ENCODE measurements at places on chromosomes 11 and 22. TPM values are rescaled to one million over a fixed set of nuclear protein-coding genes. Genes with fewer than 3 reads are reported as not detected.

Gene OR10V1
- not detected for total RNA-seq

Gene PRRG4
- 22.9 TPM for total RNA-seq

Gene RAB38
- 3.2 TPM for total RNA-seq

Gene VSIG2
- total RNA-seq, result 2.0 TPM

Gene MIAT
- total RNA-seq, result 2.7 TPM

Gene IFTAP
- total RNA-seq, result 21.0 TPM

Gene OR52H1
- 0.89 TPM for total RNA-seq

Gene MSANTD4
- 18.3 TPM for total RNA-seq

Gene SLN
- total RNA-seq, result not detected

Gene PGA5
- total RNA-seq, result not detected

DNA sequence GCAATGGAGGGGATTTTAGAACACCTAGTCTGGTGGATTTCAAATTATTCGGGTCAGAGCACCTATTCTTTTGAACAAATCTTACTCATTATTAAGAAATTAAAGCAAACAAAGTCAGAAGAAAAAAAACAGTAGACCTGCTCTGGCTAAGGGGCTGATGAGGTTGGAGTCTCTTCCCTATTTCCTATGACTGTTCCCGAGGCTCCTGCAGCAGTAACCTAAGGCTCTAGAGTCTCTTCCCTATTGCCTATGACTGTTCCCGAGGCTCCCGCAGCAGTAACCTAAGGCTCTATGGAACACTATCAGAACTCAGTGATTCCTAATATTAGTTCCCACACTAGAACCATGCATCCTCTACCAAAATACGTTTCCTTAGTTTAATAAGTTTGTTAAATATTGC is 607.9 kb downstream of the NTM start:
- no peak for DNase-seq

- no peak for DNase-seq
Measured at GRCh38 chr11:46618837-46619236, 1.5 kb downstream of the ATG13 start.

DNA sequence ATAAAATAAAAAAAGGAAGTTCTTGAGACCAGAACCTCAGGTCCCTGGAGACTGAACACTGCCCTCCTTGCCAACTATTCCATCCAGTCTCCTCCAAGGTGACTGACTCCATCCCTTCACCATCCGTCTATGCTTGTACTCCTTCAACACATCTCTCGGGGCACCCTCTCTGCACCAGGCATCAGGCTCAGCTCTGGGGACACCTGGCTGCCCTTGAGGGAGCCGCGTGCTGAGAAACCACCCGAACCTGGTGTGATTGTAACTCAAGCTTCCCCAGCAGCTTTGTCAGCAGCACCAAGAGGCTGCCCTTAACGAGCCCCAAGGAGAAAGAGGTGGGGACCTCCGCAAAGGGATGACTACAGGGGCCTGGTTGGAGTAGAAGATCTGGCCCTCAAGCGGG is 1.7 kb downstream of the PTPN5 start:
- DNase-seq, result no peak

DNA sequence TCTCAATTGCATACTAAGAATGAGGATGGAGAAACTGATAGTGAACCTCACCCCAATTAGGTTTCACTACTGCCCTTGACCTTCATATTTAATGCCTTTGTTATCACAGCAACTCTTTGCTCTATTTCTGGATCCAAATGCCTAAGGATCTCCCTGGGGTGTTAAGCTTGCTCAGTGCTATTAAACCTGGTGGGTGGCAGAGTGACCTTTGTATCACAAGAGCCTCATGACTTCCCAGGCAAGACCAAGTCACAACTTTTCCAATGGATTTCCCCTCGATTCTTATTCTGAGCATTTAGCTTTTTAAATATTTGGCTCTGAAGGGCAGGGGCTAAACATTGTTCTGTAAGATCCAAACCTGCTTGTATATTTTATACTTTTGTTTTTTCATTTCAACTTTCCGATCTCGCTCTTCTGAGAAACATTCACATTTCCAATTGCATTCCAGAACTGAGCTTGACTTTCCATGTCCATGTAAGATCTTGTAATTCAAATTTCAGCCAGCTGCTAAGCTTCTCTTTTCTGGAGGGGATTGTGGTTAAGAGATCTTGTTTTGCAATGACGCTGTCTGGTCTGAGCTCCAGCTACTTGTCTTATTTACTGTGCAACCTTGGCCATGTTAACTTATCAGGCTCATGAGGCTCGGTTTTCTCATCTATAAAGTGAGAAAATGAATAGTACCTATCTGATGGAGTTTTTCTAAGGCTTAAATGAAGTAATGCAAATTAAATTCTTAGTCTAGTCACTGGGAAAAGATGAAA is 6.4 kb upstream of the EHF start:
- DNase-seq, result no peak

GRCh38 chr11:45354976-45355705 is 69.0 kb upstream of the SYT13 start:
- peak; percentile 94 for DNase-seq

DNA sequence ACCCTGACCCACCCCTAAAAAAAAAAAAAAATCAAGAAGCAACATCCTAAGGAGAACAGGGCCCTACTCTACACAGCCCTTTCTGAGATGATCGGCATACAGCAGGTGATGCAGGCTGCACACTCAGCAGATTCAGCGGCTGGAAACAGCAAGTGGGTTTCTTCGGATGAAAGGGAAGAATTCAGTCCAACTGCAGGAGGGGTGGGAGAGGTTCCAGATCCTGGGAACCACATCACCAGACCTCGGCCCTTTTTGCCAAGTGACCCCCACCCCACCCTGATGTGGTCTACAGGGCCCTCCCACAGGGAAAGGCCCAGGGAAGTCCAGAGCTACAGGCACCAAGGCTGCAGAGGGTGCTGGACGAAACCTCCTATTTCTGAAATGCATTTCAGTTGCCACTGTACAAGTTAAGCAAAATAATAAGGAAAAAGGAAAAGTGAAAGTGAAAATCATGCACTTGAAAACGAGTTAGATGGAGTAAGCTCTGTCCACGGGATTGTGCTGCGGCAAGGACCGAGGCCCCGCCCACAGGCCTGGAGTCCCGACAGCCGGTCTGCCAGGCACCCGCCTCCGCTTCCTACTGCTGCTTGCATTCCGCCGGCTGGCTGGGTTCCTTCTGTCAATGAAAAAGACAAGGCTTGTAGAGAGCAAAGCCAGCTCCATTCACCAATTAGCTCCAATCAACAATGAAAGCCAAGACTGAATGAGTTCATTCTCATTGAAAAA is 16.0 kb upstream of the PHLDA2 start:
- peak; percentile 94 for DNase-seq

DNA sequence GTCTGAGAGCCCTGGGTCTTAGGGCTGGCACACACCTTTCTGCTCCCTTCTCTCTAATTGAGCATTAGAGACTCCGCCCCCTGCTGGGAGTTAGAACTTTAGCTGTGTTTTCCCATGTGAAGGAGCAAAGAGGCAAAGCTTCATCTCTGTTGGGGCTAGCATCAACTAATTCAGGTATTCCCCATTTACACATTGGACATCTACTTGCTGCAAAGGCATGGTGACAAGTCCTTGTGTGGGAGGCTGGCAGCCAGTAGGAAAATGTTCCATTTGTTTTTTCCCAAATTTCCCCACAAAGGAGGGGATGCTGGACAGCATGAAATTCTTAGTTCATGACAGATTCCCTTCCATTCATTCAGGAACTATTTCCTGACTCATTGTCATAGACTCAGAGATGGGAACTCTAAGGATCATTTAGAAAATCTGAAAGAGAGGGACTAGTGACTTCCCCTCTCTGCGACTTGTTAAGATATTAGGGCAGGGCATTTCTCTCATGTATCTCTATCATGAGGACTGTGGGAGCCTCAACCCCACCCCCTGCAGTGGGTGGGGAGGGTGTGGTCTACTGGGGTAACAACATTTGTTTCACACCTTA is 3.6 kb downstream of the CD44 start:
- no peak for DNase-seq

DNA sequence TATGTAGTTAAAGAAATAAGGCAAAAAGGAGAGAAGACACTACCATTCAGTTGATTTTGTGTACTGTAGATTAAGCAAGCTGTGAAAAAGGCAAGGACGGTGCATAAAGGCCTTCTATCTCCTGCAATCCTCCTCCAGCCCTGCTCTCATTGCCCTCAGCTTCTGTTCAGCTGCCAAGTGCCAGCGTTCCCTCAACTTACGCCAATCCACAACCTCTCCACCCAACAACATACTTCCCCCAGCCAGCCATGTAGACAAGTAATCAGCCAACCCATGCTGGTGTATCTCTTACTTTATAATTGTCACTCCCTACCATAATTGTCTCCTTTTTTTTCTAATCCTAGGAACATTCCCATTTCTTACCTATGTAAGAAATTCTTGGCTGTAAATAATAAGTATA is 30.1 kb upstream of the ANO5 start:
- DNase-seq, result no peak

DNA sequence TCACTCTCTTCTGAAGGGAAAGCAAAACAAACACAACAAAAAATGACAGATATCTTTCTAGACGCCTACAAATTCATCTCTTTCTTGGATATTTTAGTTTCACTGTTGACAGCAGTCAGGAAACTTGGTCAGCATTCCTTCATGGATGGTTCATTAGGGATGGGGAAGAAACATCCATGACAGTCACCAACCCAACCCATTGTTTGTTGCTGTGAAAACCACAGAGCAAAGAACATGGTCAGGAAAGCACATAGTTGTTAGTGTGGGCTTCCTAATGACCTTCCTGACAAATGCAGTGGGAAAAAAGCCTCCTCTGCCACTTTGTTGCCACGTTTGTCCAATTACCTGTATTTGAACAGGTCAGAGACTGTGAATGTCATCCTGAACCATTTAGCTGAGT is 139.8 kb upstream of the SNX19 start:
- DNase-seq, result no peak

DNA sequence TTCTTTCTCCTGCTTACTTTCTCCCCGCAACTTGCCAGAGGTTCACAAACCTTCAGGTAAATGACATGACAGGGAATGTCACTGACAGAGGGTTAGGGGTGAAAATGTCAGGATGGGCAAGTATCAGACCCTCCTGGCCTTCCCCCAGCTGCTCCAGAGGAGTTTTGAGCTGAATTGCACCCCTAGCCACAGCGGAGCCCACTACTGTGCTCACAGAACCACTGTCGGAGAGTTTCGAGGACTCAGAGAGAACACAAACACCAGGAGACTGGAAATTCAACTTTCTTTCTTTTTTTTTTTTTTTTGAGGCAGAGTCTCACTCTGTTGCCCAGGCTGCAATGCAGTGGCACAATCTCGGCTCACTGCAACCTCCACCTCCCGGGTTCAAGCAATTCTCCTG is 21.5 kb upstream of the P2RY2 start:
- no peak for DNase-seq

- no peak for DNase-seq
Measured at GRCh38 chr22:47154621-47155081, 392.2 kb downstream of the TBC1D22A start.

DNA sequence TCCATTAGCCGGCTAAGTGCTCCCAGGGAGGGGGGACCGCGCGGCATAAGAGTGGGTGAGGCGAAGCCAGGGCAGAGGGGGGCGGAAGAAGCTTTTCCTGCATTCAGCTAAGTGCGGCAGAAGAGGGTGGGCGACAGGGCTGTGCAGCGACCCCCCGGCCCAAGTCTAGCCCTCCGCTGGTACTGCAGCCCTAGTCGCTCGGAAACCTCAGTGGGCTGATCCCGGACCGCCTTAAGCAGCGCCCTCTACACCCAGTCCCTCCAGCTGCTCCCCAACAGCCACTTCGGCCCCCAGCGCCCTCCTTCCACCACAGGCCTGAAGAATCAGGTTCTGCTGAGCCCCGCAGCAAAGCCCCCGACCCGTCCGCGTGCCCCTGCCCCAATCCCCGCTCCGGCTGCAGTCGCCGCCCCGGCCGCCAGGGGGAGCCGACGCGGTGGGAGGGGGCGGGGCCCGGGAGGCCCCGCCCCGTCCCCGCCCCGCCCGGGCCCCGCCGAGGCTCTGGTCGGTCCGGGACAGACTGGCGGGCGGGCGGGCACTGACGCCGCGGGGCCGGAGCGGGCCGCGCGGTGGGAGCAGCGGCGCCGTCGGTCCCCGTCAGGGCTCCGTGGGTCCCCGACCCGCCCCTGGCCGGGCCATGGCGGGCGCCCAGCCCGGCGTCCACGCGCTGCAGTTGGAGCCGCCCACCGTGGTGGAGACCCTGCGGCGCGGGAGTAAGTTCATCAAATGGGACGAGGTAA is at the start of gene PLCB3:
TSS of gene PLCB3 (plus strand) at position 515 of the 737 bp plus-strand sequence. CDS start at position 635, 120 bp downstream.
- DNase-seq, result peak; percentile 78

DNA sequence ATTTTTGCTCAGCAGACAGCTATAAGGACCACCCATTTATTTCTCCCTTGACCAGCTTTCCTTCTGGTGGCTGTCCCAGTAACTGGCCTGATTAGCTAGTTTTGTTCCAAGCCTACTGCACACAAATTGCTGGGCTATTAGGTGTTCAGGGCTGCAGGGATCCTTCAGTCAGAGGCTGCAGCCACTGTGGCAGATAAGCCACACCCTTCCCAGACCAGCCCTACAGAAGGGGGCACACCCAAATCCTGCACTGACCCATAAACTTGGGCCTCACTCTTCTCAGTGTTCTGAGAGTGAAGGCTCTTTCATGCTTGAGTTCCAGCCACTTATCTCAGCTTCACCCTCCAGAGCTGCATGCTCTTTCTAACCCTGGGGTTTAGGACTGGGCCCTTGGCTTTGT is 200.0 kb downstream of the AASDHPPT start:
- no peak for DNase-seq

Measured in sciatic nerve (tissue), 2 donors.